ELR (cell line): ENCODE measurements at places on chromosomes 2 and 18.

GRCh38 chr18:54916507-54916906, 42.8 kb downstream of the CCDC68 start:
- no peak for DNase-seq

GRCh38 chr2:55926246-55926645, 2.7 kb upstream of the EFEMP1 start:
- DNase-seq, result no peak

- no peak for DNase-seq
Measured at GRCh38 chr18:33560686-33561370, 17.2 kb upstream of the ASXL3 start.

GRCh38 chr2:27810455-27810854, 38.9 kb downstream of the MRPL33 start:
- no peak for DNase-seq

- peak; percentile 91 for DNase-seq
Measured at GRCh38 chr2:144083211-144083610, 436.7 kb downstream of the ZEB2 start.

DNA sequence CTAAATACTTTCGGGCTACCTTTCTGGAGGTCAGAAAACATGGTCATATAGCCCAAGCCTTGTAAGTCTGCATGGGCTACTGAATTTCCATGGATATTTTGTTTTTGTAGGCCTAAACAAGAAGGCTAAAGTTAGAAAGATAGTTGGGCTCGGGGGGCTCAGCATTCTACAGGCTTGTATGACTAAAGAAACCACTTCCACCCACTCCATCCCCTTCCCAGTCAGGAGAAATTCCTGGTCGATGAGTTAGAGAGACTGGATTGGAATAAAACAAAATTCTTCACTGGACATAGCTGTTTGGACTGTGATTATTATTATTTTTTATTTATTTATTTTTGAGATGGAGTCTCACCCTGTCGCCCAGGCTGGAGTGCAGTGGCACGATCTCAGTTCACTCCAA, 539.4 kb upstream of the TNP1 start:
- peak; percentile 85 for DNase-seq

GRCh38 chr2:224025874-224026273, 13.2 kb downstream of the SERPINE2 start:
- DNase-seq, result no peak

DNA sequence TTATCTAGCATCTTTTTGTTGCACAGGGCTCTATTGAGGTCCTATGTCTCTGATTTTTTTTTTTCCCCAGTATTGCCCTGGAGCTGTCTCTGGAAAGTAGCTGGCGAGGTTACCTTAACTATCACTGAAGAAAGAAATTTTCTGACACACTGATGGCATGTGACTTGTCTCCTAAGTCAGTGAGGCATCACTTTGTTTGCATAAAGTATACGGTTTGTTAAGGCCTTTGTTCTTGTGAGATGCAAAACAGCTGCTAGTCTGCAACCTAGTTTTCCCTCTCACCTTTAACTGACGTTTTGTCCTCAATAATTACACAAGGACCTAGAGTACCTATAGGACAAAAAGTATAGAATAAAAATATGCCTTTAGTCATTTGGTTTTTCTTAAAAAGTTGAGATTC, 41.8 kb downstream of the UBXN4 start:
- no peak for DNase-seq

DNA sequence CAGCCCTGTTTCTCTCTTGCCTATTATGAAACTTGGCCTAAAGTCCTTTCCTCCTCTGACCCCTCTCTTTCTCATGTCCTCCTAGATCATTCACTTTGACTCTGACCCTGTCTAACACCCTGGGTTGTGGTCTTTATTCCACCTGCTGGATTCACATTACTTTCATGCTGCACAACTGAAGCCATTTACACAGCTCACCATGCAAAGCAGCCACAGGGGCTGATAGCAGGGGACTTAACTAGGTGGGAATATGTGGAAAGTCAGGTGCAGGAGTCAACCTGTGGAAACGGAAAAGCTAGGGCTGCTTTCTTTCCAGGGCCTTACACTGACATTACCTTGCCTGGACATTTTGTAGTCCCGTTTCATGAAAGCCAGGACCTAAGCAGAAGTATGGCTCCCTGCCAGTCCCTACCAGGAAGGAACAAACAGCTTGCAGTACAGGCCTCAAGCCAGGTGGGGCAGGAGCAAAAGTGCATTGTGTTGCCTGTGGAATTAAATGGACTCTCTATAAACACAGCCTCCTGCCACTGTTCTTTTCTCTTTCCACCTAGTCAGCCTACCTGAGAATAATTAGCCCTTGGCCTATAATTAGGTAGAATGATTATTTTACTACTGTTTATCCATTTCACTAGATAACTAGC, 11.8 kb downstream of the MAPRE3 start:
- DNase-seq, result peak; percentile 38

- peak; percentile 55 for DNase-seq
Measured at GRCh38 chr2:207162316-207162715, 3.4 kb downstream of the KLF7 start.

DNA sequence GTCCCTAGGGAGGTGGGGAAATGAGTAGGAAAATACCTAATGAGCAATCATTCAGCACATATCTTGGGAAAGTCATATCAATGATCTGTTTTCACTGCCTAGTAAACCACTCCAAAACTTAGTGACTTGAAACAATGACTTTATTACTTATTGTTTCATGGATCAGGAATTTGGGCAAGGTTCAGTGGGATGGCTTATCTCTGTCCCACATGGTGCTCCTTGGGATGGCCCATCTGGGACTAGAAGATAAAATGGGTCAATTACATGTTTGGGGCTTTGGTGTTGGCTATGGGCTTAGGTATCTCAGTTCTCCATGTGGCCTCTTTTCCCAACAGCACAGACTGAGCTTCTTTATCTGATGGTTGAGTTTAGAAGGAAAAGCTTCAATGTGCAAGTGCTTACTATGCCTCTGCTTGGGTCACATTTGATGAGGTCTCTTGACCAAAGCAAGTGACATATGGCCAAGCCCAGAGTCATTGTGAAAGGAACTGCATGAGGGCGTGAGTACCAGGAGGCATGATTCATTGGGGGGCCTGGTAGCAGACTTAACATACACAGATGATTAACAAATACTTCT, 218.1 kb upstream of the TNP1 start:
- peak; percentile 50 for DNase-seq

DNA sequence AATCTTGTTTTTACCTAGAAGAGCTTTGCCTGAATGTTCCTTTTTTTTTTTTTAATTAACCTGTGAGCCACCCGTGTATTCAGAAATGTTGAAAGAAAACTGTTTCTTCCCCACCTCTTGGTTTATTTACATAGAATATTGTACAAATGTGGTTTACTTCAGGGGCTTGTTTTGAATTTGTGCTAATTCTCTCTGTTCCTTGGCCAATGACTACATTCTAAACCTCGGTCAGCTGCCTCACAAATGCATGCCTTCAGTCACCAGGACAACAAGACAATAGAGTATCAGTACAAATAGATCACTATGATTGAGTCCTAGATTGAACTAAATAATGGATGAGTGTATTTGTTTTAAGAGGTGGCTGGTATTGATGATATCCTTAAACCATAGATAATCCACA, 36.0 kb downstream of the AGFG1 start:
- DNase-seq, result no peak

- DNase-seq, result no peak
Measured at GRCh38 chr2:70807102-70807827, 13.1 kb downstream of the CLEC4F start.
